ENCODE measurements at places on chromosomes 1 and 21.

GRCh38 chr1:101587741-101588140 lies 350.9 kb downstream of the S1PR1 start:
- no peak for DNase-seq

GRCh38 chr21:36241717-36242116 lies 78.3 kb upstream of the MORC3 start:
- no peak for DNase-seq

GRCh38 chr1:44418022-44418673 lies 13.1 kb downstream of the RNF220 start:
- DNase-seq, result no peak

DNA sequence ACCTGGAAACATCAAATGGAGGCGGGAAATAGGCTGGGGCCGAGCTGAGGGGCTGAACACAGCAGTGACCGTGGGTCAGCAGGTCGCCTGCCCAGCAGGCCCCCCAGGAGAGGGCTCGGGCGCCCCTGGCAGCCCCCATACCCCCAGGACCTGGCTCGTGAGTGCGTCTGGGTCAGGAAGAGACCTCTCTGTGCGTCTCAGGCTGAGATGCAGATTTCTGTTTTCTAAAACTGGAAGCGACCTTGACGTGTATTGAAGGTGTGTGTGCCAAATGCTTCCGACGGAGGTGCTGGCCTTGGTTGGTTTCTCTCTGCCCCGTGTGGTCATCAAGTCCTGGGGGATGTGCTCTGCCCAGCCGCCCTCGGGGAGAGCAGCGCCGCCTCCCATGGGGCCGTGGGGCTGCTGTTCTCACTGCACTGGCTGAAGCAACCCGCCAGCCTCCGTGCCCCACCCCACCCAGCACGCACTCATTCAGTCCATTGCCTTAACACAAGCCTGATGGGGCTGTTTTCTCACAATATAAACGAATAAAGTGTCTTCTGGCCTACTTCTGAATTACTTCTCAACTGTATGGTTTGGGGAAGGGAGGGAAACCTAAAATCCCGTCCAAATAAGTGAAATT lies 7.4 kb downstream of the PEX10 start:
- DNase-seq, result no peak

- no peak for DNase-seq
Measured at GRCh38 chr1:108799001-108799400, 52.5 kb downstream of the STXBP3 start.

DNA sequence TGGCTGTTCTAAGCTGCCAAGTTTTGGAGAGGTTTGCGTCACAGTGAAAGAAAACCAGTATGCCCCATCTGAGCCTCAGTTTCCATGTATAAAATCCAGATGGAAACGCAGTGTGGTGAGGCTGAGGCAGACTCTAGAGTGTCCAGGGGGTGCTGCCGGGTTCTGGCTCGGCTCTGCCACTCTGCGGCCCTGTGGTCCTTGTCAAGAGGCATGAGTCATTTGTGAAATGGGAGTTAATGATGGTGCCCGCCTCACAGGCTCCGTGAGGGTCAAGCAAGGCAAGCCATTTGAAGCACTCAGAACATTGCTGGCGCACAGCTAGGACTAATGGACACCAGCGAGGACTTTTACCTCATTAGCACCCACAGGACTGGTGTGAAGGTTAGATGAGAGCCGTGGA lies 214.3 kb downstream of the PTPRU start:
- no peak for DNase-seq

DNA sequence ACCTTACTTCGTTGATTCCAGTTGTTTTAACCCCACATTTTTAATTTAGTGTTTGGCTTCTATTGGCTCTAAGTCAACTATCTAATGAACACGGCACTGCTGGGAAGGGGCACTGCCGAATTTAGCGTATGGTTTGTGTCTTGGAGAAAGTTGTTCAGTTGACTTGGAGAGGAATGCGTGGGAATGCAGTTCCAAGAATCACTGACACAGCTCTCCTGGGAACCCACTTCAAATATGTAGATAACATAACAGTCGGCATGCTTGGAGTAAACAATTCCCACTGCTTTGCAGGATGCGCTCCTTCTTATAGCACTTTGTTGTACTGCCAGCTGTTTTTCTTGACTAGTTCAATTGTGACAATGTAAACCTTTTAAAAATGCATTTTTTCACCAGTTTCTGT lies 104.3 kb downstream of the RYR2 start:
- DNase-seq, result no peak

GRCh38 chr1:168894397-168894903 lies 165.4 kb upstream of the DPT start:
- no peak for DNase-seq

DNA sequence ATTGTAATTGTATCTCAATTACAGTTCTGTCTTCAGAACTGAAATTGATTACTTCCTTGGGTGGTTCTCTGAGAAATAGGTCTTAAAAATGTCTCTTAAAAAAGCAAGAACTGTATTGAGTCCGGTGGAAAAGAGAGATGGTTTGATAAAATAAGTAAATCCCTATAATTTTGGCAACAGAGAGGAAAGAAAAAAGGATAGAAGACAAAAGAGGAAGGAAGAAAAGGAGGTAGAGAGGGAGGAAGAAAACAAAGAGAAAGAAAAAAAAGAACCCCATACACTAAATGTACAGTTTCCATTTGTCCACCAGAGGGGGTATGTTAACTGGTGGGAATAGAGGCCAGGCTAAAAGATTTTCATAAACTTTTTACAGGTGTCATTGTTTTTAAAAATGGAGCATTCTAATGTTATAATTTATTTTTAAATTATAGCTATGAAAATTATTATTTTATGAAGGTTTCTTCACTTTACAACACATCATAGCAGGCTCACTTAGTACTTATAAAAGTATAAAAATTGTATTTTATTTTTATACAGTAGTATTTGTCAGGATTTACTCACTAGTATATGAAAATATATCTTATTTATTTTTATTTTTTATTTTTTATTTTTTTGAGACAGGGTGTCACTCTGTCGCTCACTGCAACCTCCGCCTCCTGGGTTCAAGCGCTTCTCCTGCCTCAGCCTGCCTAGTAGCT lies 2.1 kb upstream of the UBE2T start:
- no peak for DNase-seq

- DNase-seq, result no peak
Measured at GRCh38 chr1:5111581-5111980, 457.2 kb downstream of the AJAP1 start.

- peak; percentile 6 for DNase-seq
Measured at GRCh38 chr1:23216771-23217420, 406 bp downstream of the HTR1D start.

- no peak for DNase-seq
Measured at GRCh38 chr1:30196872-30197638, 526.3 kb downstream of the MATN1 start.

DNA sequence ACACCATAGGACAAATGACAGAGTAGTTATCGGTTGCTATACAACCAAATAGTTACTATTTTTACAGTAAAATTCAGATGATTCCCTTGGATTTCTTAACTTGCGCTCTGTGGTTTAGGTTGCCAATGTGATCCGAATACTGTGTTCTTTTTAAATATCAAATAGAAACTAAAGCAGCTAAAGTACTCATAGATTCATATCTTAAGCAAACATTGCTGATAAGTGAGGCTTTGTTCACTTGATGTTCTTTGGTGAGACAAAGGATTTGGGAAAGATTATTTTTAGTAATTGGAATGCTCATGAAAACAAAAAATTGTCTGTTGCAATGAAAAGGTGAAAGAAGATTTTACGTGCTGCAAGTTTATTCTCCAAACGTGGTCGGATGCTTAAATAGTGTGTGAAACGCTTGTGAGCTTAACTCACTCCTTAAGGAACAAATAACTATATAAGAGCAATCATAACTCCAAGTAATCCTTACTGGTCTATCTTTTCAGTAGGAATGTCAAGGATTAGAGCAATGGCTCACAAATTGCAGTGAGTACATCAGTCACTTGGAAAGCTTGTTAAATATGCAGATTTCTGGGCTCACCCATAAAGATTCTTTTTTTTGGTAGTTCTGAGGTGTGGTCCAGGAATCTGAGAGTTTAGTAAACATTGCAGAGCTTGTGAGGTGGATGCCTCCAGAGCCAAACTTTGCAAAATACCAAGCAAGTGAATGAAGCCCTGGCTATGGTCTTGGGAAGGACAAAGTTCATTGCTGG lies 31.8 kb upstream of the PDC start:
- no peak for DNase-seq

DNA sequence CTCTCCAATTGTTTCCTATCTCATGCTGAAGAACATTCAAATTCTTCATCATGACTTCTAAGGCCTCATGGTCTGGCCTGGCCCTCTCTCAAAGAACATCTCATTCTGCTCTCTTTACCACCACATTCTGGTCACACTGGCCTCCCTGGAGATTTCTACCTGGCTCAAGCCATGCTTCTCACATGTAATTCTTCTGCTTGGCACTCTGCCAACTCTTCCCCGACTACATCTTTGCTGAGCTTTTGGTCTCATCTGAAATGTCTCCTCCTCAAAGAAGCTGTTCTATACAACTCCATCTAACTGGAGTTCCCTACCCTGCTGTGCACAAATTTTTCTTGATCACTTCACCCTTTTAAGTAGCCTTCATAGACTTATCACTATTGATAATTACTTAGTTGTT lies 1.4 kb upstream of the TBX19 start:
- DNase-seq, result no peak

DNA sequence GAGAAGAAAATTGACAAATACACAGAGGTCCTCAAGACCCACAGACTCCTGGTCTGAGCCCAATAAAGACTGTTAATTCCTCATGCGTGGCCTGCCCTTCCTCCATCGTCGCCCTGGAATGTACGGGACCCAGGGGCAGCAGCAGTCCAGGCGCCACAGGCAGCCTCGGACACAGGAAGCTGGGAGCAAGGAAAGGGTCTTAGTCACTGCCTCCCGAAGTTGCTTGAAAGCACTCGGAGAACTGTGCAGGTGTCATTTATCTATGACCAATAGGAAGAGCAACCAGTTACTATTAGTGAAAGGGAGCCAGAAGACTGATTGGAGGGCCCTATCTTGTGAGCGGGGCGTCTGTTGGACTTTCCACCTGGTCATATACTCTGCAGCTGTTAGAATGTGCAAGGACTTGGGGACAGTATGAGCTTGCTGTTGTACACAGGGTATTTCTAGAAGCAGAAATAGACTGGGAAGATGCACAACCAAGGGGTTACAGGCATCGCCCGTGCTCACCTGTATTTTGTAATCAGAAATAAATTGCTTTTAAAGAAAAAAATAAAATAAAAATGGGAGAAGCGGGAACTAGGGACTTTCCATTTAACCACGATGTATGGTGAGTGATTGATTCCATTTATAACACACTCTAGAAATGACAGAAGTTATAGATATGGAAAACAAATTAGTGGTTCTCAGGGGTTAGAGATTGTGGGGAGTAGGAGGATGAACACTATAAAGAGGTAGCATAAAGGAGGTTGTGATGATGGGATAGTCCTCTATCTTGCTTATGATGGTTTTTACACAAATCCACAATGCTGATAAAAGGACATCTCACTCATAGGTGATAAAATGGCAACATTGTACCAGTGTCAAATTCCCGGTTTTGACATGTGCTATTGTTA lies 244.7 kb downstream of the MRPL39 start:
- no peak for DNase-seq

DNA sequence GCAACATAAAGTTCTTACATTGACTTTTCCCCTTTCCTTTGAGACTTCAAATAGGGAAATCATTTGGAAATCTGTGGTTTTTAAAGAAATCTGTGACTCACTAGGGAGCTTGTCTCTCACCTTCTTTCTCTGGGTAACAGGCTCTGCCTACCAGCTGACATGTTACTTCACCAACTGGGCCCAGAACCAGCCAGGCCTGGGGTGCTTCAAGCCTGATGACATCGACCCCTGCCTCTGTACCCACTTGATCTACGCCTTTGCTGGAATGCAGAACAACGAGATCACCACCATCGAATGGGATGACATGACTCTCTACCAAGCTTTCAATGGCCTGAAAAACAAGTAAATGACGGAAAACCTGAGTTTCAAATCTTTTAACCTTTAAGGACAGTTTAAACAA lies 9.2 kb upstream of the CHIA start:
- DNase-seq, result no peak

DNA sequence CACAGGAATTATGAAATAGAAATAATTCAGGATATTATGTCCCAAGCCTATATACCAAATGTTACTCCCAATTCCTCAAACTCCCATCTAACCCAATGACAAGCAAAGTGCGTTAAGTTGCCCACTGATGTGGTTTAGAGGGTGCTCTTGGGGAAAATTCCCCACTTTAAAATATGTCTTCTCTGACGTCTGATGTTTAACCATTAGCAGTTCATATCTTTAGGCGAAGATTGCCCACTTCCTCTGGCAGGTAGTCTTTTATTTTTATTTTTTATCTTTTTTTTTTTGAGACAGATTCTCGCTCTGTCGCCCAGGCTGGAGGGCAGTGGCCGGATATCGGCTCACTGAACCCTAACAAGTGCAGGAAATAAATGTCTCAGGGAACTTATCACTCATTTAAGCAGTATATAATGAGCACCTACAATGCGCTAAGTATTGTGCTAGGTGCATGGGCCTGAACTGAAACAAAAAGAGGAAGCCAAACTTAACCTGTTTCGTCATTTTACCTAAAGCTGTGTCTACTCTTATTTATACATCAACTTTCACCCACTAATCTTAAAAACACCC lies 1.3 kb upstream of the LYST start:
- peak; percentile 33 for DNase-seq

- peak; percentile 86 for DNase-seq
Measured at GRCh38 chr1:160795951-160796383, at the start of gene LY9. Gene LY9, plus strand, starts transcription at chr1:160796174. Its CDS starts 14 bp downstream, at chr1:160796188.

DNA sequence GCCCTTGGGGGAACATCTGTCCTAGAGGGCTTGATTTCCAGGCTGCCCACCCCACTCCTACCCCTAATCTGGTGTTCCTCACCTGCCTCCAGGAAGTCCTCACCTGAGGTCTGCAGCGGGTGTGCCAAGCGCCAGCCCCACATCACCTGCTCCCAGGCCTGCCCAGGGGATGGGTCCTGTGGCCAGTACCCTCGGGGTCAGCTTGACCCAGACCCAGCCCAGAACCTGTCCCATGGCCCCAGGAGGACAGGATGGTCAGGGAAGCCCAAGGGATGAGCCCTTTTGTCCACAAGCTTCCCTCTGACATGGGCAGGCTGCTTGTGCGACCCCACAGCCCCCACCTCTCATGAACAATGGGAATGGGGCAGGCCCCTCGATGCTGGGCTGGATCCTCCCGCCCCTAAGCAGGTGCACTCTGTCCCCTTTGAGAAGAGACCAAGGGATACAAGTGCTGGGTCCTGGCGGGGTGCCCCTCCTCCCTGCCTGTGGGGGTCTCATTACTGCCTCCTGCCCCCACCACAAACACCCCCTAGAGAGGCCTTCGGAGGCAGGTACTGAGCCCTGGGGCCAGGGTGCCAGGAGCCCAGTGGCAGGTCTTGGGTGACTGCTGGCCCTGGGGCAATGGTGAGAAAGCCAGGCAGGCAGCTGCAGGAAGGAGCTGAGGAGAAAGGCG lies 3.2 kb downstream of the MIB2 start:
- DNase-seq, result no peak
